ENCODE measurements at places on chromosomes 6 and 20. TPM values are rescaled to one million over a fixed set of nuclear protein-coding genes. Genes with fewer than 3 reads are reported as not detected.
A peak's percentile ranks its signal among the peaks of the same experiment; 100 is the strongest.

GRCh38 chr20:46985250-46985649 is 90.6 kb downstream of the EYA2 start:
- DNase-seq: no peak

DNA sequence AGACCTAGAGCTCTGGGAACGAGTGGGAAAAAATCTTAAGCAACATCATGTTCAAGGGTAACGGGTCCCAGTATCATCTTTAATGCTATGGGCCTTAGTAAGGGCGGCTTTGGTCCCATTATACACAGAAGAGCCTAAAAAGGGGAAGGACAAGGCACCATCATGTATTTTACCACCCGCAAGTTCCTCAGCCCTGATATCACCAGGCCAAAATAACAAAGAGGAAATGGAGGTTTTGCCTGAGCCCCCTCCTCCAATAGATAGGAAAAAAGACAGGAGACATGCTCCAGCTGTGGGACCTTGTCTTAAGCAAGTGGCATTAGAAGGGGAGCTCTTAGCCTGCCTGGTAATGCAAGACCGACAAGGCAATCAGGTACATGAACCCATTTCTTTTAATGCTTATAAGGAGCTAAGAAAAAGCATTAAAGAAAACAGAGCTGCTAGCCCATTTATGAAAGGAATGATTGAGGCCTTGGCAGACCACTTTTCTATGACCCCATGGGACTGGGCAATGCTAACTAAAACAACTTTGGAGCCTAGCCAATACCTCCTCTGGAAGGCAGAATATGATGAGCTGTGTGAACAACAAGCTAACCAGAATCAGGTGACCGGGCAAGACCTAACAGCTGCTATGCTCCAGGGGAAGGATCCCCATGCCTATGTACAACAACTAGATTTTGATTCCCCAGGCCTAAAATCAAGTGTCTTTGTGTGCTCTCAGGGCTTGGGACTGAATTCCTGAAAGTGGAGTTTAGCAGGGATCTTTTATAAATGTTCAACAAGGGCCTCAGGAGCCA is 23.2 kb downstream of the HLA-DPA1 start:
- DNase-seq: no peak

DNA sequence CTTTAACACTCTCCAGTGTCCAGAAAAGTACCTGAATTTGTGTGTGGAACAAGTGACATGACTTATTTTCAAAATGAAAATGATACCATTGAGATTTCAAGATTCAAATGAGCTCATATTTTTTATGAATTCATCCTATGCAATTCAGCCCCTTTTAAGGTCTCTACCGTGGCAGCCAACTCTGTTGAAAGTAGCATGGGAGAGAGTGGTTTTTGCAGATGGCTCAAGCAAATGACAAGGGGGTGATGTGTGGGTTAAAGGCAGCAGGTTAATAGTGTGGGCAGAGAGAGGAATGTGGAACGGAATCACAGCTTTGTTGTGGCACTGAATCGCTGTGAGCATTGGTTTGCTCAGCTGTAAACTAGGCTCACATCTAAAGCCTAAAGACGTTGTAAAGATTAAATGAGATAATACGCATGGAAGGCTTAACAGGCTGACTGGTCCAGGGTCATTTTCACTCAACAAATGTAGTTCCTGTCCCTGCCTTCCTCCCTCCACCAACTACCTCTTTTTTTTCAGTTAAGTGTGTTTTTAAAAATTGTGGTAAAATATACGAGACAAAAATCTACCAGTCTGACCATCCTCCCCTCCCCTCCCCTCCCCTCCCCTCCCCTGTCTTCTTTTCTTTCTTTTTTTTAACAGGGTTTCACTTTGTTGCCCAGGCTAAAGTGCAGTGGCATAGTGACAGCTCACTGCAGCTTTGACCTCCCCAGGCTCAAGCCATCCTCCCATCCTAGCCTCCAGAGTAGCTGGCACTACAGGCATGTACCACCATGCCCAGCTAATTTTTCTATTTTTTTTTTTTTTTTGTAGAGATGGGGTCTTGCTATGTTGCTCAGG is 114.7 kb upstream of the ZNF217 start:
- no peak for DNase-seq

DNA sequence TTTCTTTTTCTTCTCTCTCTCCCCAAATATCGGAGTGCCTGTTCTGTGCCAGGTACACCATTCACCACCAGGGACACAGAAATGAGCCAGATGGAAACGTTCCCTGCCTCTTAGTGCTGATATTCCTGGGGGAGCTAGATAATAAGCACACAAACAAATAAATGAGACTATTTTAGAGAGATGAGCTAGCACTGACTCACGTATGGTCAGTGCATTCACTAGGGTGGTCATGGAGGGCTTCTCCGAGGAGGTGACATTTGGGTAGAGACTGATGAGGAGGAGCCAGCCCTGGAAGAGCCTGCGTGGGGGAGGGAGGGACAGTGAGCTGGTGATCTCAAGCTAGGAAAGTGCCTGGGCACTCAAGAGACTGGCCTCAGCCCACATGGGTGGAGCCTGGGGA is 252.3 kb upstream of the KCNG1 start:
- DNase-seq: no peak

- DNase-seq: no peak
Measured at GRCh38 chr6:161351858-161352257, 78.0 kb upstream of the AGPAT4 start.

DNA sequence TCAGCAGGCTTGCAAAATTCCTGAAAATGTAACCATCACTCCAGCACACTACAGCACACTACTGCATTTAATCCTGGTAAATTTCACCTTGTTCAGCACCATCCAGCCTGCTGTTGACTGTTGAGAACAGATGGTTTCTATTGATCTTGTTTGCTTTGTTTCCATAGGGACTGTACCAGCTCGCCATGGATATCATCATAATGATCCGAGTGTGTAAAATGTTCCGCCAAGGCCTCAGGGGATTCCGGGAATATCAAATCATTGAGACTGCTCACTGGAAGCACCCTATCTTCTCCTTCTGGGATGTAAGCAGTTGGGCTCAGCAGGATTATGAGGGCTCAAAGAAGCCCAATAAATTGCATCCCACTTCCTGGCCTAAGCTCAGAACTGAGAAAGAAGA is 4.1 kb downstream of the CNBD2 start:
- DNase-seq: no peak

DNA sequence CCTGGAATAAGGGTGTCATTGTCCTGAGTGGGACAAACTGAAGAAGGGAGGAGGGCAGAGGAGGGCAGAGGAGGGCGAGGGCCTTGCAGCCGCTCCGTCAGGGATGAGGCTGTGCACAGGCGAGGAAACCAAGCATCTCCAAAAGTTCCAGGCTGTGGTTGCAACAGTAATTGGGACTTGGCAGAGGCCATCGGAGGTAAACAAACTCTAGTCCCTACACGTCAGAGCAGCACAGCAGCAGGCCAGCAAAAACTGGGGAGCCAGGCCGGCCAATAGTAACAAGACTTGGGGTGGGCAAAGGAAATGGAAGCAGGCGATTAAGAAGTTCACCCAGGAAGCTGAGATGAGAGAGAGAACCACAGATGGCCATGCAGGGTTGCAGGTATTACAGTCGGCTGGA is 142.8 kb downstream of the SMOC2 start:
- DNase-seq: no peak

TDRD6 gene
- total RNA-seq: 0.21 TPM

DNA sequence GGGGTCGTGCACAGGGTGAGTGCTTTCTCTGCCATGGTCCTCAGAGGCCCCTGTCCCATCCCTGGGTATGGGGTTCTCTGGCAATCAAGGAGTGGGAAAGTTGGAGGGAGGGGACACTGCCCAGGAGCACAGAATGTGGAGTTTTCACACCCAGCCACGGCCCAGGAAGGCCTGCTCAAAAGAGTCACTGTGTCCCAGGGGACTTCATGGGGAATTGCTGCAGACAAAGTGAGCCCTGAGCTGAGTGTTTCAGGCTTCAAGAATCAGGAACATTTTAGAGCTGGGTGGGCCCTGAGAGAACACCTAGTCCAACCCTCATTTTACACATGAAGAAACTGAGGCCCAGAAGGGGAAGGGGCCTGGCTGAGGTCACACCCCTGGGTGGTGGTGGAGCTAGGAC is 5.7 kb downstream of the MAPK13 start:
- no peak for DNase-seq

BCKDHB gene
- 15.3 TPM for total RNA-seq

- peak; percentile 41 for DNase-seq
Measured at GRCh38 chr6:101226677-101227135, 166.8 kb upstream of the GRIK2 start.

- DNase-seq: no peak
Measured at GRCh38 chr20:2865630-2866029, 7.7 kb upstream of the PTPRA start.

- DNase-seq: peak; percentile 27
Measured at GRCh38 chr6:159107451-159108260, 61.5 kb upstream of the FNDC1 start.

- DNase-seq: peak; percentile 7
Measured at GRCh38 chr6:20811109-20811761, 277.0 kb downstream of the CDKAL1 start.

DNA sequence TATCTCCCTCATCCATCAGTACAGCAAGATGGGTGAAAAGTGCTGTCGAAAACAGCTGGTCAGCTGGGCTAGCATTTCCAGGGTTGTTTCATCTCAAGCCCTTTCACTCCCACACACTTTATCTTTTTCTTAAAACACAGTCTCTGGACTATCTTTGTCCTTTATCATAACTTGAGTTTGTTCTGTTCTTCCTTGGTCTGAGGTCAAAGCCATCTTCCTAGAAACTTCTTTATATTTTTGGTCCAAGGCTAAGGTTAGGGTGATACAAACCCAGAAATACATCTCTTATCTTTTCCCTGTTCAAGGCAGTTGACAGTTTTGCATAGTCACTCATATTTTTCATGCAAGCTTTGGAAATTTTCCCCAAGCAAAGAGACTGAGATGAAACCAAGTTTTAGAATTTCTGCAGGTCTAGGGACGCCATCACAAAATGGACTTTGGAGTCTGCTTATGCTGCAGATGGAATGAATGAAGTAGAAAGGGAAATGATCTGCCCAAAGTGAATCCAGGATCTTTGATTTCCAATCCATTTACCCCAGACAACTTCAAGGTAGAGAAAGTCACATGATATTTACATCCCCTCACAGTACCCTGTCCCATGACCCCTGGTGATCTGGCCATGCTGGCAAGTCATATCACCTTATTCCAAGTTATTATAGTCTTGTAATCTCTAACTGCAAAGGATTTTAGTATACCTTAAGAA is 297.0 kb downstream of the ZNF217 start:
- DNase-seq: no peak

DNA sequence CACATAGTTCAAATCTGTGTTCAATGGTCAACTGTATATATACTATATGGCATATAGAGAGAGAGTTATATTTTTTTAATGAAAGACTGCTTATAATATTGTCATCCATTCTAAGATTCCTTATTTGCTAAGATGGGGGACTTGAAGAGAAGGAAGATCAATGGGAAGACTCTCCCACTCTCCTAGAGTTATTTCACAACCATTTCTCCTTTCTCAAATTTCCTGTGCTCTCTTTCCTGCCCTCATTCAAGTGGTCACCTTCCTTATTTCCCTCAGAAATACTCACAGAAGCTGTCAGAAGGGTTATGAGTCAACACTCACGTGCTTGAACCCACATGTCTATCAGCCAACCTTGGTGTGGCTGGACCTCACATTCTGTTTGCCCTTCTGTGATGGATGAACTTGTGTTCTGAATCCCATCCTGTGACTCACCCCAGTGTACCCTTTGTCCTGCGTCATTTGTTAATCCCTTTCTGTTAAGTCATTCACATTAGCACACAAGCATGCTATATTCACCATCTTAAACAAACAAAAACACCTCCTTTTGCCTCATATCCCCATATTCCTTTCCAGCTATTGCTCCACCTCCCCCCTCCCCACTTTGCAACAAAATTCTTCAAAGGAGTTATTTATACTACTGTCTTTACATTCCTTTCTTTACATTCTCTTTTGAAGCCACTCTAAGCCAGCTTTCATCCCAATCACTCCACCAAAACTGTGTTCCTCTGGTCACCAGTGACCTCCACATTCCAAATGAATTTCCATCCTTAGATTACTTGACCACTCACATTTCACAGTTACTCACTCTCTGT is 279.3 kb upstream of the TCF21 start:
- no peak for DNase-seq

- no peak for DNase-seq
Measured at GRCh38 chr6:88869263-88870020, 94.0 kb downstream of the RNGTT start.

- DNase-seq: no peak
Measured at GRCh38 chr6:143335865-143336264, 114.6 kb downstream of the ADAT2 start.

- no peak for DNase-seq
Measured at GRCh38 chr6:96065213-96065612, 49.4 kb downstream of the FUT9 start.

GRCh38 chr6:15259766-15260098 is 13.9 kb downstream of the JARID2 start:
- DNase-seq: no peak

ZNF343 gene
- total RNA-seq: 13.0 TPM

BCAS1 gene
- total RNA-seq: 0.05 TPM

DNA sequence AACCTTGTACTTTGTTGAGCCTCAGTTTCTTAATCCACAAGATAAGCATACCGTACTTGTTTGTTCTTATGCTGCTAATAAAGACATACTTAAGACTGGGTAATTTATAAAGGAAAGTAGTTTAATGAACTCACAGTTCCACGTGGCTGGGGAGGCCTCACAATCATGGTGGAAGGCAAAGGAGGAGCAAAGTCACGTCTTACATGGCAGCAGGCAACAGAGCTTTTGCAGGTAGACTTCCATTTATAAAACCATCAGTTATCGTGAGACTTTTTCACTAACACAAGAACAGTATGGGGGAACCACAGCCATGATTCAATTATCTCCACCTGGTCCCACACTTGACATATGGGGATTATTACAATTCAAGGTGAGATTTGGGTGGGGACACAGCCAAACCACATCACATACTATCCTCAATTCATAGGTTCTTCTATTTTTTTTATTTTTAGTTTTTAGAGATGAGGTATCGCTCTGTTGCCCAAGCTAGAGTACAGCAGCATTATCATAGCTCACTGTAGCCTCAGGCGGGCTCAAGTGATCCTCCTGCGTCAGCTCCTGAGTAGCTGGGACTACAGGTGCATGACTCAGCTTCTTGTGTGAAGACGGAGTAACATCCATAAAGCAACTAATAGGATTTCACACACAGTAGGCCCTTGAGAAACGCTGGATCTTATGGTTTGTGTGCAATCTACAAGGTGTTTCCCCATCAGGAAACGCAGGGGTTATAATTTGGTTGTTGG is 76.7 kb upstream of the IYD start:
- DNase-seq: no peak
